Stimulated activated CD8-positive, alpha-beta memory T cell treated with anti-CD3 and anti-CD28 coated beads, Interleukin-12 subunit alpha, Interleukin-12 subunit beta, amount 100 ng/mL, for 4 hours (primary cell): ENCODE measurements at places on chromosomes 1 and 21.

DNA sequence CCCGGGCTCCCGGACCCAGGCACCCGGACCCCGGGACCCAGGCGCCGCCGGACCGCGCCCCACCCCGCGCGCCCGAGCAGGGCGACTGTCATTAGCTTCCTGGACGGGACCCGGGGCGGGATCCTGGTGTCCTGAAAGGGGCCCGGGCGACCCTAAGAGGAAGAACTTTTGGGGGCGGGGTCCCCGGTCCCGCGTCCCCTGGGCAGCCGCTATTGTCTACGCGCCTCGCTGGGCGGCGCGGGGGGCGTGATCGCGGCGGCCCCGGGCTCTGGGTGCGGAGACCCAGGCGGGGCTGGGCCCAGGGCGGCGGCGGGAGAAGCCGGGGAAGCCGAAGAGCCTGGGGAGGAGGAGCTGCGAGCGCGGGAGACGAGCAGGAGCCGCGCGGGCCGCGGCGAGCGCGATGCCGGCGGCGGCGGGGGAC is 465 bp downstream of the HUNK start:
- no peak for DNase-seq

DNA sequence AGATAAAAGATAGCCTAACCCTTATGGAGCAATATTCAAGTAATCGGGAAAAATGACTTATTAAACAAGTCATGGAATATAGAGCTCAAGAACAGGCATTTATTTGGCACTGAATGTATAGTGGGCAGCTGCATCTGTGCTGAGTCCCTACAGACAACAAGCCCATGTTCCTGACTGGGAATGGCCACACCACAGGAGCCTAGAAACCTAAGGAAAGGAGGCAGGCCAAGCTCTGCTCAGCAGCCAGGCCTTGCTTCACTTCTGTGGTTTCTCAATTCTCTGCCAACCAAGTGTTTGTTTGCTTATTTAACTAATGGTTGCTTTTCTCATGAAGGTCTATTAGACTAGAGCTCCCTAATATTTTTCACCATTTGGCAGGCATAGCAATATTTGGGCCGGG is 21.5 kb downstream of the AK2 start:
- DNase-seq: no peak

- no peak for DNase-seq
These were observed 30.3 kb downstream of the KIFAP3 start for GRCh38 chr1:170044187-170044586.

- DNase-seq: no peak
These were observed 33.5 kb downstream of the UTP25 start for GRCh38 chr1:209861242-209861641.

- DNase-seq: peak; percentile 95
These were observed at the start of gene GPBP1L1 for GRCh38 chr1:45686288-45687013. Gene GPBP1L1, minus strand, starts transcription at chr1:45686533. Its CDS starts 27,446 bp downstream, at chr1:45659087.

GRCh38 chr21:41361786-41362604 is at the start of gene MX2:
Gene MX2, plus strand, starts transcription at chr21:41362027. Its CDS starts 14,880 bp downstream, at chr21:41376907.
- peak; percentile 61 for DNase-seq

DNA sequence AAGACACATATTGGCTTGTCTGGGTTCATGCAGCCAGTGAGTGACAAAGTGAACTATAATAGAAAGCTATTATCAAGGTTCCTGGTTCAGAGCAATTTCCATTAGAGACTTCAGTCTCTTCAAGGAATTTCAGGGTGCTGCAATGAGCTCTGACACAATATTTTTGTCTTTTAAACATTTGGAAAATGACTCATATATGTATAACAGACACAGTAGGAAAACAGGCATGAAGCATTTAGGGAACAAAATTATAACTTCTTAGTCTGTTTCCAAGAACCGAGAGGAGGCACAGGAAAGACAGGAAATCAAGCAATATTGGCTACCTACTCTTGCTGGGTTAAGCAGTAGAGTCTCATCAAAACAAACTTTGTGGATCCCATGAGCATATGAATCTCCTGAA is 170.4 kb downstream of the PTPRC start:
- DNase-seq: no peak

- DNase-seq: no peak
These were observed 141.3 kb downstream of the ROR1 start for GRCh38 chr1:63915121-63915520.

DNA sequence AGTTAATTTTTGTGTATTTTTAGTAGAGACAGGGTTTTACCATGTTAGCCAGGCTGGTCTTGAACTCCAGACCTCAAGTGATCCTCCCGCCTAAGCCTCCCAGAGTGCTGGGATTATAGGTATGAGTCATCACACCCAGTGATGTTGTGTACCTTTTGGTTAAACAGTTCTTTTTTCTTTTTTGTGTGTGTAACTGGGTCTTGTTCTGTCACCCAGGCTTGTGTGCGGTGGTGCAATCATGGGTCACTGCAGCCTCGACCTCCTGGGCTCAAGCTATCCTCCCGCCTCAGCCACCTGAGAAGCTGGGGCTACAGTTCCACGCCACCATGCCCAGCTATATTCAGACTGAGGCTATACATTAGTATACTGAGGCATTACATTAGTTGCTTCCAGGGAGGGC is 37.8 kb downstream of the GABPB2 start:
- DNase-seq: no peak

DNA sequence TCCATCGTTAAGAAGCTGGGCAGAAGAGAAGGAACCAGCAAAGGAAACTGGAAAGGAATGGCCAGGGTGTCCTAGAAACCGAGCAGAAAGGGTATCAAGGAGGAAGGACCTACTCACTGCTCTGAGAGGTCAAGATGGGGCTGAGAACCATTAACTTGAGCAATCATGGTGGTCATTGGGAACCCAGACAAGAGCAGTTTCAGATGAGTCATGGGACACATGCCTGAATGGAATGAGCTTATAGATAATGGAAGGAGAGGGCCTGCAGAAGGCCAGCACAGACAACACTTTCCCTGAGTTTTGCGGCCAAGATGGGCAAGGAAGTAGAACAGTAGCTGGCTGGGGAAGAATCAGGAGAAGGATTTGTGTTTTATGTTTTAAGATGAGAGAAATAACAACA is 383.2 kb downstream of the KIF26B start:
- DNase-seq: no peak
